Upper lobe of right lung (tissue), 1 donor: ENCODE measurements at places on chromosomes 7 and 10. TPM values are rescaled to one million over a fixed set of nuclear protein-coding genes. Genes with fewer than 3 reads are reported as not detected.

- no peaks in the 10 kb centered on the region for H3K36me3 ChIP-seq
- DNase-seq = no peak
- no peak overlapping the region for H3K4me3 ChIP-seq
- no peaks in the 10 kb centered on the region for H3K4me1 ChIP-seq
- H3K27me3 ChIP-seq = no peaks in the 10 kb centered on the region
- no peak overlapping the region for H3K27ac ChIP-seq
These were observed 60.7 kb upstream of the INHBA start for GRCh38 chr7:41763626-41764025.

- no peak overlapping the region for H3K27ac ChIP-seq
- H3K4me3 ChIP-seq = no peak overlapping the region
- no peak for DNase-seq
- no peaks in the 10 kb centered on the region for H3K36me3 ChIP-seq
- H3K27me3 ChIP-seq = no peaks in the 10 kb centered on the region
These were observed 51.7 kb downstream of the ZNF438 start for GRCh38 chr10:30979956-30980355.

GRCh38 chr10:110841767-110842267, 29.9 kb upstream of the PDCD4 start:
- peaks cover 4% of the 10 kb centered on the region for H3K4me1 ChIP-seq
- DNase-seq = no peak
- H3K4me3 ChIP-seq = no peak overlapping the region
- H3K27me3 ChIP-seq = no peaks in the 10 kb centered on the region

GRCh38 chr7:64574540-64575099, 11.7 kb upstream of the ZNF680 start:
- peaks cover 5% of the 10 kb centered on the region for H3K4me1 ChIP-seq
- H3K4me3 ChIP-seq = peak overlapping the region; percentile 30
- DNase-seq = no peak
- H3K36me3 ChIP-seq = no peaks in the 10 kb centered on the region
- H3K27me3 ChIP-seq = peaks cover 7% of the 10 kb centered on the region
- no peak overlapping the region for H3K27ac ChIP-seq

- H3K4me3 ChIP-seq = no peak overlapping the region
- peaks cover 4% of the 10 kb centered on the region for H3K27me3 ChIP-seq
- no peaks in the 10 kb centered on the region for H3K36me3 ChIP-seq
- no peak overlapping the region for H3K27ac ChIP-seq
- H3K4me1 ChIP-seq = peaks cover 17% of the 10 kb centered on the region
These were observed 68.4 kb downstream of the ELFN1 start for GRCh38 chr7:1738511-1738910.

DNA sequence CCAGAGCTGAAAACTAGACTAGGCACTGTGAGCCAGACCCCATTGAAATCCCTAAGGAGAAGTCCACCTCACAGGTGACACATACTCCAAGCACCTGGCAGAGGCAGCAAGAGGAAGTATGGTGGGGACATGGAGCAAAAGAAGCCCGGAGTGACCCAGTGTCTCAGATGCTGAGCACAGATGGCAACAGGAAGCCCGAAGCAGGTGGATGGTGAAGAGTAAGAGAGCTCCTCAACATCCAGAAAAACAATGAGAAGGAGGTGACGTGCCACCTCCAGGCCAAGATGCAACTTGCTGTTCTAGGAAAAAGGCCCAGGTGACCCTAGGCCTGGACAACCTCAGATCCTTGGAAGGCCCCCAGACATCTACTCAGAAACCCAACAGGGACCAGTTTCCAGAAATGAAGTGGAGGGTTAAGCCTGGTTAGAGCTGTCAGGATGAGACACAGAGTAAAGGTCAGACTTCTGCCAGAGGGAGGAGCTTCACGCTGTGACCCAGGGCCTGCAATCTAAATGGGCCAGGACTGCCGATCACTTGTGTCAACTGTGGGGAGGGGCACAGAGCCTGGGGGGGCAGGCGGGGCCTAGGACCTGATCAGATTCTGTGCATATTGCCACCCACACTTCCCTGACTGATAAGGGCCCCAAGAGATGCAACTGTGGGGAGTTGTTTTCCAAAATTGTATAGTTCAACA, 2.4 kb upstream of the COBL start:
- no peak overlapping the region for H3K4me3 ChIP-seq
- no peak for DNase-seq
- no peak overlapping the region for H3K27ac ChIP-seq
- H3K27me3 ChIP-seq = peaks cover 11% of the 10 kb centered on the region
- H3K36me3 ChIP-seq = no peaks in the 10 kb centered on the region
- peaks cover 8% of the 10 kb centered on the region for H3K4me1 ChIP-seq

- H3K27me3 ChIP-seq = no peaks in the 10 kb centered on the region
- H3K36me3 ChIP-seq = no peaks in the 10 kb centered on the region
- H3K27ac ChIP-seq = no peak overlapping the region
- no peaks in the 10 kb centered on the region for H3K4me1 ChIP-seq
- DNase-seq = no peak
- no peak overlapping the region for H3K4me3 ChIP-seq
These were observed 22.7 kb downstream of the VIM start for GRCh38 chr10:17250736-17251135.

- no peak overlapping the region for H3K27ac ChIP-seq
- no peak for DNase-seq
- no peaks in the 10 kb centered on the region for H3K27me3 ChIP-seq
- H3K4me1 ChIP-seq = no peaks in the 10 kb centered on the region
- H3K36me3 ChIP-seq = no peaks in the 10 kb centered on the region
These were observed 16.3 kb upstream of the GLI3 start for GRCh38 chr7:42253316-42253715.

DNA sequence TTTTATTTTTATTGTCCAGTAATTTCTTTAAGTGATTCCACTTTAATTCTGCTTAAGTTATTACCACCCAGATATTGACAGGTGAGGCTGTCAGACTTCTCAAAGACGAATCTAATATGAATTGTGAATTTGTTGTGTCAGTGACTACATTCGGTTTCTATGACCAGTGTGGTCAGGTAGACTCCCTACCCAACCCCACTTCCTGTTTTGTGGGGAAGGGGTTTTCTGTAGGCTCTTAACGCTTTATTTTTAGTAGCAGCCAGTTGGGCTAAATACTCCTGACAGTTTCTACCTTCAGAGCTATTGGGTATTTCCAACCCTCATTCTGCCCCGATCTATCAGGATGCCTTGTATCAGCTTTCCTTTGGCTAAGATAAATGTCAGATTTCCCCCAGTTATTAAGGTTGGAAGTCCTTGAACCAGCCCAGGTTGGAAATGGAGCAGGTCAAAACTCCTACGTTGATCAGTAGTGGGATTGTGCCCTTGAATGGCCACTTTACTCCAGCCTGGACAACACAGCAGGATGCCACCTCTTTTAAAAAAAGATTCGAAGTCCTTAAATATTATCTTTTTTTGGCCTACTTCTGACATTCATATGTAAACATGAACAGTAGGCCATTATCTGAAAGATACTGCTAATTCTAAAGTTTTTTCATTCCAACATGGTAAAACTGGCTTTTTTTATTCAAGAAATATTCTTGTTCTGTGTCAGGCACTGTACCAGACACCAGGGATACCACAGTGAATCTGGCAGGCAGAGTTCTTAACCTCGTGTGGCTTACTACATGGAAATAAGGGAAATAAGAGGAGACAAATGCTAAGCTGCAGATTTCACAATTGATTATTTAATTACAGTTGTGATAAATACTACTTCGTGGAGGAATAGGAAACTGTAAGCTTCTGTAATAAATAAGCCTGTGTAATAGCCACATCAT, 133.3 kb upstream of the SAMD8 start:
- no peaks in the 10 kb centered on the region for H3K4me1 ChIP-seq
- no peak overlapping the region for H3K4me3 ChIP-seq
- H3K27ac ChIP-seq = no peak overlapping the region
- DNase-seq = no peak

DNA sequence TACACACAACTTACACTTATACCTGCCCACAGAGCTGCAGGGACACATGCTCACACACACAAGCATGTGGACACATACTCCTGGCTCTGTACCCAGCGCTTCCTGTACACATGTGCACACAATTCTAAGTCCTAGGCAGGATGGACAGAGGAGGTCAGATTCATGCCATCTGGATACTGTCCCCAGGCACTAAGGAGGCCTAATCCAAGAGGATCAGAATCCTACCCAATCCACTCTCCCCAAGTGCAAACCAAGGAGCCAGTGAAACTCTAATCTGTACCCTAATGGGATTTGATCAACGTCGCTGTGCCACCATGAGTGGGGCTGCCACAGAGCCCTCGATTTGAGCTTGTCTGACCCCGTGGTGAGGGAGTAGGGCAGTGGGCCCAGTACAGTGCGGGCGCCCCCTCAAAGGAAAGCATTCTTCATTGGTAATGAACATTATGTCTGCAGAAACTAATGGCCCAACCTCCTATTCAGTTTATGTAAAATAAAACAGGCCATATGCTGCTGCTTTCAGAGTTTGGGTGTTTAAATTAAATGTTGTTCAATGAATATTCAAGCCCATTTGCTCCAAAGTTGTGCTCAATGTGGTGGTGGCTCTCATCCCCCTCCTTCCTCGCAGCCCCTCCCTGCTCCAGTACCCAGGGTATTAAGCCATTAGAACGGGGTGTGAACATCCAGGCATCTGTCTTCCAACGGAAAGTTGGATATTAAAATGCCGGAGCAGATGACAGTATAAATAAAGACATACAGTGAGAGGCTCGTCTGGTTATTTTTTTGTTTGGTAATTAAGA, 26.4 kb downstream of the RPS24 start:
- no peaks in the 10 kb centered on the region for H3K27me3 ChIP-seq
- no peak overlapping the region for H3K4me3 ChIP-seq
- no peak overlapping the region for H3K27ac ChIP-seq
- no peaks in the 10 kb centered on the region for H3K4me1 ChIP-seq
- DNase-seq = no peak

- H3K4me3 ChIP-seq = no peak overlapping the region
- no peak for DNase-seq
- no peaks in the 10 kb centered on the region for H3K36me3 ChIP-seq
- H3K27me3 ChIP-seq = no peaks in the 10 kb centered on the region
These were observed 23.9 kb upstream of the CCAR1 start for GRCh38 chr10:68697106-68697505.

- H3K4me3 ChIP-seq = no peak overlapping the region
- no peak overlapping the region for H3K27ac ChIP-seq
- no peaks in the 10 kb centered on the region for H3K4me1 ChIP-seq
- no peaks in the 10 kb centered on the region for H3K36me3 ChIP-seq
These were observed 201.2 kb upstream of the PRKCQ start for GRCh38 chr10:6781133-6781770.

GRCh38 chr10:127176649-127177048, 19.7 kb downstream of the INSYN2A start:
- H3K4me3 ChIP-seq = no peak overlapping the region
- H3K27me3 ChIP-seq = no peaks in the 10 kb centered on the region
- H3K36me3 ChIP-seq = no peaks in the 10 kb centered on the region
- DNase-seq = no peak
- no peaks in the 10 kb centered on the region for H3K4me1 ChIP-seq

DNA sequence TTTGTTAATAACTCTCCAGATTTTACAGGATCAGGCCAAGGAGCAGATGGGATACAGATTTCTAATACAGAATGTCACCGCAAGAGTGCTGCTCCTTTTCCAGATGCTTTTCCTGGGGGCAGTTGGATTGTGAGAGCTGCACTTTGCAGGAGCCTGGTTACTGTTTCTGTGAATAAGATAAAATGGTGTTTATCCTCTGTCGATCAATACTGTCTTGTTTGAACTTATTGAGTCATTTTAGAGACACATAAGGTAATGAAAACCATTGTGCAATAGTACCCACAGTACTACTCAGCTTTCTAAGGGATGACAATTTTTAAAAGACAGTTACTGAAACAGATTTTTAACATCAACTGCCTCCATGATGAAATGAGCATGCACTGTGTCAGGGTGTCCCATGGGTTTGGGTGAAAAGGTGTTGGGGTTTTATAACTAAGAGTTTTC, 2.9 kb downstream of the A1CF start:
- no peak overlapping the region for H3K27ac ChIP-seq
- DNase-seq = no peak
- no peaks in the 10 kb centered on the region for H3K27me3 ChIP-seq

GRCh38 chr7:29563590-29564495, at the start of gene PRR15:
Gene PRR15, plus strand, starts transcription at chr7:29563835. Its CDS starts 2,495 bp downstream, at chr7:29566330.
- H3K27me3 ChIP-seq = peaks cover 74% of the 10 kb centered on the region
- H3K4me1 ChIP-seq = peaks cover 35% of the 10 kb centered on the region
- no peak within 1 kb of the TSS for H3K27ac ChIP-seq
- no peaks in the 10 kb centered on the region for H3K36me3 ChIP-seq

DNA sequence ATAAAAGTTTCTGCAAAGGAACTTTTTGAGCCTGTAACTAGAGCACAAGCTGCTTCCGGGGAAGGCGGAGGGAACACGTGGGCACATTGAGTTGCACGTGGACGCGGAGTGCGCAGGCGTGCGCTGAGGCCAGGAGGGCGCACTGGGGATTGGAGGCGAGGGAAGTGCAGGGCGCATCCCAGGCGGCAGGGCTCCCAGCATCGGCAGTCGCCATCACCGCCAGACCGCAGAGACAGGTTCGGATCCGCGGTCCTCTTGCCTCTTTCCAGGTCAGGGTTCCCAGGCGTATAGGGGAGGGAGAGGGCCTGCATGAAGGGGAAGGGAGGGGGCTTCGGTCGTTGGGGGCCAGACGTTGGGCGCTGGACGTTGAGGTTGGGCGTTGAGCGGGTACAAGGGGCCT, at the start of gene TDRD1:
Gene TDRD1 (plus strand): TSS at position 206 of the 400 bp plus-strand sequence. CDS start 8,479 bp downstream, outside the sequence.
- no peak within 1 kb of the TSS for H3K4me3 ChIP-seq
- H3K27ac ChIP-seq = no peak within 1 kb of the TSS
- no peaks in the 10 kb centered on the region for H3K36me3 ChIP-seq
- no peak for DNase-seq
- no peaks in the 10 kb centered on the region for H3K27me3 ChIP-seq

DNA sequence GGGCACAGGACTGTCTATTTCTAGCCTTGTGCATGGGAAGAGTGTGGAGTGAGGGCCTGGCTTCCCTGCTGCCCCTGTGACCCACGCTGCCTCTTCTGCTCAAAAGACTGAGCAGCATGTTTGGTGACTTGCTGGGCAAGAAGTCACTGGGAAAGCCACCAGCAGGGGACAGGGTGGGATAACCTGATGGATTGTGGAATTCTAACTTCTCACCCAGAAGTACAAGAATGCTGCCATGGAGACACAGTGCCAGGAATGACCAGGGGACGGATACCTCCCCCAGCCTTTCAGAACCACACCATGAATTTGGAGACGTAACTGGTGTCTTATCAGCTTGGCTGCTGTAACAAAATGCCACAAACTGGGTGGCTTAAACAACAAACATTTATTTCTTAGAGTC, 28.4 kb downstream of the GALNTL5 start:
- no peaks in the 10 kb centered on the region for H3K27me3 ChIP-seq
- H3K27ac ChIP-seq = no peak overlapping the region
- no peak overlapping the region for H3K4me3 ChIP-seq
- DNase-seq = no peak

GRID2IP gene
- 0.46 TPM for total RNA-seq

TLL2 gene
- not detected for total RNA-seq

KIAA1549 gene
- 5.7 TPM for total RNA-seq

OR6V1 gene
- total RNA-seq = not detected

SPDYE2B gene
- total RNA-seq = not detected

ADAM12 gene
- total RNA-seq = 0.98 TPM

INHBA gene
- total RNA-seq = 70.2 TPM
